ENCODE measurements at places on chromosomes 12 and 14.

- DNase-seq, result no peak
These were observed 131.9 kb upstream of the CLEC14A start for GRCh38 chr14:38387821-38388220.

- DNase-seq, result no peak
These were observed 48.7 kb downstream of the PPFIBP1 start for GRCh38 chr12:27572486-27573255.

GRCh38 chr12:121144416-121144914, 11.8 kb downstream of the P2RX7 start:
- no peak for DNase-seq

GRCh38 chr14:26835979-26836570, 238.2 kb upstream of the NOVA1 start:
- no peak for DNase-seq

GRCh38 chr12:92927436-92928281, 1.4 kb downstream of the EEA1 start:
- peak; percentile 75 for DNase-seq

DNA sequence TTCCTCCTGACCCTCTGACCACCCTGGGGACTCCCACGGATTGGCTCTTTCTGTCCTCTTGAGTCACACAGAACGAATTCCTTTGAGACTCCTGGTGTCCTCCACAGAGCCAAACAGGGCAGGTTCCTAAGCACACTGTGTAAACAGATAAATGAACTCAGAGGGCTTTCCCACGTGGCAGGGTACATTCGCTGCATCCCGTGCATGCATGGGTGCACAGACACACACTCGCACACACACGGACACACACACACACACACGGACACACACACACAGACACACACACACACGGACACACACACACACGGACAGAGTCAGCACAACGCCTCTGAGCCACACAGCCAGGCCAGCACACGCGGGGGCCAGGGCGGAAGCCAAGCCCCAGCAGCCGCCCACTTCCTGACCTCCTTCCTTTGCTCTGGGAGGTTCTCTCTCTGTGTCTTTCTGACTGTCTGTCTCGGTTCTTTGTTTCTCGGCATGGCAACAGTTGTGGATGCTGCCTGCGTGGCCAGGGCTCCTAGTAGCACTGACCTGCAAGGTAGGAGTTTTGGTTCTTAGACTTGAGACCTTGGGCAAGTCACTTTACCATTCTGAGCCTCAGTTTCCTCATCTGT, 706 bp downstream of the CRACR2A start:
- peak; percentile 47 for DNase-seq

DNA sequence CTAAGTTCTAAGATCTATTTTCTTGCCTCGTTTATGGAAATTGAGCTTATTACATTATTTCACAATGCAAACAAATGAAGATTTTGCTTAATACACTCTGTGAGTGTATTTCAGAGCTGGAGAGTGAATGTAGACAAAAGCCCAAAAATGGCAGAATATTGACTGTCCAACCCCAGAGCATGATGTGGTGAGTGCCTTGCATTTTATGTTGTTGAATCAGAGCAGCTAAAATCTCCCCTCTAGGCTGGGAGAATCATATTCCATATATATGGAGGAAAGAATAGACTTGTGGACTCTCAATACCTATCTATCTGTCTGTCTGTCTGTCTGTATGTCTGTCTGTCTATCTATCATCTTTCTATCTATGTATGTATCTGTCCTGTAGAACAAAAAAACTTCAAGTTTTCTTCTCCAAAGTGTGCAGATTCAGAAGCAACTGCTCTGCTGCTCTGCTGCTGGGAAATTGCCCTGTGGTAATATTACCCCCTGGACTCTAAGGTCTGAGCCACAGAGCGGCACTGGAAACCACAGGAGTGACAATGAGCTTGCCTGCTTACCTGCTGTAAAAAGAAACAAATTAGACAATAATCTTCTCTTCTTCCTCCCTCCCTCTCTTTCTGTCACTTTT, 209.4 kb upstream of the PRICKLE1 start:
- peak; percentile 22 for DNase-seq

DNA sequence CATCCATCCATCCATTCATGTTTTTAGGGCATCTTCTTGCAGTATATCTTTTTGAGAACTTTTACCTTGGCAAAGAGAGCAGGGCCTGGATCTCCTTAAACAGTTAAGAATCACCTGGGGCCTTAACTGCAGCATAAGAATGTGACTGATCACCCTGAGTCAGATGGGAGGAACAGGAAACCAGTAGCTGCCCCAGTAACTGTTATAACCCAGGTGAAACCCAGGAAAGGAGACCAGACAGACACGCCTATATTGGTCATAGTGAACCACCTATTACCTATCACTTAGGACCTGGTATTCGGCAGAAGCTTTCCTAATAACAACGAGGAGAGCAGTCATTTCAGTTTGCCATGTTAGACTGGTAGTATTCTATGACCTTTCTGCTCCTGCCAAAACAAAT, 43.4 kb upstream of the NR2C1 start:
- DNase-seq, result no peak

DNA sequence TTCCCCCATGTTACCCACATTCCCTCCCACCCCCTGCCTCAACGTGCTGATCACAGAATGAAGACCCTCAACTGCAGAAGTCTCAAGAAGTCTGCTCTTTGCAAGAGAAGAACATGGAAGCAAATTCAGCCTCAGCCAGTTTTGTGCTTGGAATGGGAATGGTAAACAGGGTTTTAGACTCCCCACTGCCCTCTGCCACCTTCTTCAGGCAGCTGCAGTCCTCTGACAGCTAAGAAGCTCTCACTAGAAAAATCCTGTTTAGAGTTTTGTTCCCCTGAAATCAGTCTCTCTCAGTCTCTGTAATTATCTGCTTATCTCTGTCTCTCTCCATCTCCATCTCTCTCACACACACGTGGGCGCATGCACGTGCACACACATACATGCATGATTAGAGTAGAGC, 85.4 kb downstream of the CRACR2A start:
- no peak for DNase-seq

DNA sequence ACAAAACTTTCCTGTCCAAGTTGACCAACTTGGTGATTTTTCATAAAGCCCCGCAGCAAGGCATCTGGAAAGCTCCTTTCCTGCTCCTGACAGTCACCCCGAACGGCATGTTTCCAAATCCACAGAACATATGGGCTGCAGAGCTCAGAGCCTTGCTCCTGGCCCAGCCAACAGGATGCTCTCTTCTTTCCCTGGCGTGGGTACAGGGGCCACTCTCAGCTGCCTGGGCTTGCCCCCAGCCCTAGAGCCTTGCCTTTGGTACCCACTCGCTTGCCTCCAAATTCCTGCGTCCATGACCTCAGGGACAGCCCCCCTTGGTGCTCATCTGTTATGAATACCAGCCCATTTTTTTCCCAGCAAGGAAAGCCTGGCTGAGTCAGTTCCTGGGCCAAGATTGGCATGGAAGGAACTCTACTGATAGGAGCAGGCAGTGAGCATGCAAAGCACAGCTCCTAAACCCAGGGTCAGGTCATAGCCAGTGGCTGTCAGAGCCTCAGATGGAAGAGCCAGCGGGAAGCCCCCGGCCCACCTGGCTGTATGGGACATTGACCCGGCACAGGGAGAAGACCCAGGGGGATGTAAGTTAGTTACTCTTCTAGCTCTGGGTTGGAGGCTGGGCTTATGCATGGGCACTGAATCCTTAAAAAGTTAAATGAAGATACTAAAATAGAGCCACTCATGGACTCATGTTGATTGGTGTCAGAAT, 105.3 kb upstream of the RTL1 start:
- peak; percentile 6 for DNase-seq

GRCh38 chr12:122799641-122800243, 25.4 kb downstream of the CCDC62 start:
- DNase-seq, result no peak

- DNase-seq, result no peak
These were observed 114.5 kb upstream of the NPAS3 start for GRCh38 chr14:32824195-32824594.

GRCh38 chr14:96752594-96752993, 44.6 kb upstream of the VRK1 start:
- DNase-seq, result no peak

GRCh38 chr12:102300824-102301461, 103.3 kb upstream of the PMCH start:
- DNase-seq, result peak; percentile 62
